ENCODE measurements at places on chromosomes 6 and 20.

DNA sequence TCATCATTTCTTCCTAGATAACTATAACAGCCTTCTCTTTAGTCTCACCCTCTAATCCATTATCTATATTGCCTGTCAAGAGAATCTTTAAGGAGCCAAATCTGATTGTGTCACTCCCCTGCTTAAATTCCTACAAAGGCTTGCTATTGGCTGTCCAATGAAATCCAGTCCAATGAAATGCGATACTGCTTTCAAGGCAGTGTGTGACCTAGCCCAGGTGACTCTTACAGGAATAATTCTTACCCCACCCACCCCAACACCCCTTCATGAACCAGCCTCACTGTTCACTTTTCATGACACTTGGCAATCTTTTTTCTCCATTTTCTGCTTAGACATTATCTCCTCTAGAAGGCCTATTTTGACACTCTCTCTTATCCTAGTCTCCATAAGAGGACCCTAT lies 163.3 kb upstream of the MARCKS start:
- no peak for DNase-seq

- DNase-seq, result no peak
These were observed 17.2 kb upstream of the TMX4 start for GRCh38 chr20:8036771-8037170.

DNA sequence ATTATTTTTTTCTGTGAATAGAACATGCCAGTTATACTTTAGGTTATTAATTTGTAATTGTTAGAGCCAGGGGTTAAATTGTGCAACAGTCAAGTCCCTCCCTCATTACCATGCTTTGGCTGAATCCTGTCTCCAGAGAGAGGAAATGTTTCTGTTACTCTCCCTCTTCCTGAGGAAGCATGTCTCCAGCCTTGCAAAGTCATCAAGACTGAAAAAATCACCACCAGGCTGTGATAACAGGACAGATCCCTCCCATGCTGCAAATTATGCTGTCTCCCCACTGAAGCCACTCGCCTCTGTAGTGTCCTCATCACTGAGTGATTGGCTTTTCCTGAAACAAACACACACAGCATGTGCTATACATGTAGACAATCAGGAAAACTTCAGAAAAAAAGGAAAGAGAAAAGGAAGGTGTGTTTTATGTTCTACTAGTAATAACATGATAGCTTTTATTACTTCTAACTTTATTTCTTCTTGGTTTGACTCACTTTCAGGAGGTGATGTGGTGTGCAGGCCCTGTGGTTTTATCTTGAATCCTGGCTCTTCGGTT lies 290.0 kb upstream of the JAG1 start:
- DNase-seq, result peak; percentile 14

GRCh38 chr6:143513410-143513809 lies 1.9 kb upstream of the FUCA2 start:
- DNase-seq, result no peak

GRCh38 chr6:163496205-163496604 lies 81.7 kb downstream of the QKI start:
- DNase-seq, result no peak
